LoVo (cell line): ENCODE measurements at places on chromosomes 6 and 20.

DNA sequence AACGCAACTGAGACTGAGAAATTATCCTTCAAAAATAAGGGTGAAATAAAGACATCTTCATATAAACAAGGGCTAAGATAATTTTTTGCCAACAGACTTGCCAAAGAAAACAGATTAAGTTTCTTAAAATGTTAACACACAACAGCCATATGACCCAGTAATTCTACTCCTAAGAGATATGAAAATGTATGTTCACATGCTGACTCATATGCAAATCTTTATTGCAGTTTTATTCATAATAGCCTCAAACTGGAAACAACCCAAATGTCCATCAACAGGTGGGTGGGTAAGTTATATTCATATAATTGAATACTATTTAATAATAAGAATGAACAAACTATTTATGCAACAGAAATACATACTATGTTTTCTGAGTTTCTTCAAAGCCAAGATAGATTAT, 140.1 kb downstream of the REV3L start:
- no peak for DNase-seq

DNA sequence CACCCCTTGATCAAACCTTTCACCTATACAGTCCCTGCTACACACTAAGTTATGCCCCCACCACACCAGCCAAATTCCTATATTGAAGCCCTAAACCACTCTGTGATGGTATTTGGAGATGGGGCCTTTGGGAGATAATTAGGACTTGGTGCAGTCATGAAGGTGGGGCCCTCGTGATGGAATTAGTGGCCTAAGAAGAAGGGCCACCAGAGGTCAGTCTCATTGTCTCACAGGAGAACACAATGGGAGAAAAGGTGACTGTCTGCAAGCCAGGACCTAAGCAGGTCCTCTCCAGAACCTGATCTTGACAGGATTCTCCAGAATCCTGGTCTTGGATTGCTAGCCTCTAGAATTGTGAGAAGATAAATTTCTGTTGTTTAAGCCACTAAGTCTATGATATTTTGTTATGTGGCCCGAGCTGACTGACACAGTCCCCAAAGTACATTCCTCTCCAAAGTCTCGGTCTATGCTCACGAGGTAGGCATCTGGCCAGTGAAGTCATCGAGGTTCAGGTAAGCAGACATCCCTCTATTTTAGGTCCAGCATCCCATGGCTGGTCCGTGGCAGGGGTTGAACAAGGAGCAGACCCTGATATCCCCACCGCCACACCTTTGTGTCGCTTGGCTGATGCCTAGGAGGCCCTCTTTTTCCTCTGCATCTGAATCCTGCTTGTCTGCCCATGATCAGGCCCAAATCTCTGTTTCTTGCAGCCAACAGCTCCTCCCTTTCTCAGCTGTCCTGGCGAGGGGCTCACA, 138.9 kb downstream of the NFATC2 start:
- no peak for DNase-seq

DNA sequence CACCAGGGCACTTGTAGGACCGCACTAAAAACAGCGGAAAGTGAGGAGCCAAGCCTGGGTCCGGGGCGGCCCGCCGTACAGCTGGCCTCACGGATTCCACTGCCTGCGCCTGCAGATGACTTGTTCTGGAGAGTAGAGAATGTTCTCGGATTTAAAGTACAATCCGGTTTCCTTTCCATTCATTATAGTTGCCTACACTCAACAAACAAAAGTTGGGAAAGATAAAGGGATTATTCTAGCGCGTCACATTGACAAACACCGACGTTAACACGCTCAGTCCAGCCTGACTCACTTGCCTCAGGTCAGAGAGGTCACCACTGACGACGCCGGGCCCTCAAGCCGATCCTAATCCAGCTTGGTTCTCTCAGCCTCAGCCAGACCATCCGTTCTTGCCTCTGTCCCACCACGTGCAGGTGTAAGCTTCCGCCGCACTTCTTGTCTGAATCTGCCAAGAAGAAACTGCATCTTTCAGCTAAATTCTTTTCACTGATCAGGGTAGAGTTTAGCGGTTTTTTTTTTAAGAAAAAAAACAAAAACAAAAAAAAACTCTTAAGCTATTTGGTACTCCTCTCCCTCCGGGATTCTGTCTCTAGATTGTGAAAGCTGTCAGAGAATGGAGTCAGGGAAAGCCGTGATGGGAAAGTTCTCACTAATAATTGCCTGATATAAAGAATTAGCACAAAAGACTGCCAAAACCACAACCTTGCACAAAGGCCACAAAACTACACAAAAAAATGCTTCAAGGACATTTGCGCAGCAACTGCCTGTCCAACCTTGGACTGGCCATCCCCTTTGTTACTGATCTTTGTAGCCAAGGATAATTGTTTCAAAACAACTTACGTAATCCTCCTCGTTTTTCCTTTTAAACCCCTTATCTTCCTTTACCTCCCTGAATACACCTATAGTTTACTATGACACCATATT, 1.1 kb upstream of the PHF10 start:
- no peak for DNase-seq

- no peak for DNase-seq
Measured at GRCh38 chr20:58546756-58547622, 31.8 kb upstream of the APCDD1L start.

- no peak for DNase-seq
Measured at GRCh38 chr6:104396077-104396476, 463.6 kb downstream of the HACE1 start.

DNA sequence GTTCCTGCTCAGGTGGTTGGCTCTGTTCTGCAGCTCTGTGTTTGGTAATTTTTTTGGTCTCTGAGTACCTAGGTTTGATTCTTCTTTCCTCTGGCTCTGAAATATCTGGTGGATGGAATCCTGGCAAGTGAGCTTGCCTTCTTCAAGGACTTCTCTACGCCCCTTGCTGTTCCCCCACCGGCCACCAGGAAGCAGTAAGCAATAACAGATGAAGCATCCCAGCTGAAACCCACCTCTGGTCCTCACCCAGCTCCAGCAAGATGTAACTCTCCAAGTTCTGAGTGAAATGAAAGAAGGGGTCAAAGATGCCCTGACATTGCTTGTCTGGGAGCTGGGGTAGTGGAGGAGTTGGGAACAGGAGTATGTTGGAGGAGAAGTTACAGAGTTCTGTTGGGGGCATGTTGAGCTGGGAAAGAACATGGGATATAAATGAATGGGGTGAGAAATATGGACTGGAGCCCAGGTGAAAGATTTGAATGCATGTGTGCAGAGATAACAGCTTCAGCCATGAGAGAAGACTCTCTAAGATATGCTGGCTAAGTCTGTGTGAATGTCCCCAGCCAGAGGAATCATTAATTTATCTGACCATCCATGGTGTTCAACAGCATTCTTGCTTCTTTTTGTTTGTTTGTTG, 51.3 kb upstream of the GLP1R start:
- no peak for DNase-seq

GRCh38 chr20:59794555-59794954, 138.9 kb downstream of the SYCP2 start:
- DNase-seq: no peak

- no peak for DNase-seq
Measured at GRCh38 chr6:139194740-139195139, 59.9 kb downstream of the HECA start.

- peak; percentile 27 for DNase-seq
Measured at GRCh38 chr6:21800948-21801438, 207.4 kb downstream of the SOX4 start.
